ENCODE measurements at places on chromosomes 2 and 18.

- no peak for DNase-seq
Measured at GRCh38 chr2:27655155-27655951, 8.1 kb downstream of the SUPT7L start.

- no peak for DNase-seq
Measured at GRCh38 chr2:126403039-126403628, 252.8 kb upstream of the GYPC start.

DNA sequence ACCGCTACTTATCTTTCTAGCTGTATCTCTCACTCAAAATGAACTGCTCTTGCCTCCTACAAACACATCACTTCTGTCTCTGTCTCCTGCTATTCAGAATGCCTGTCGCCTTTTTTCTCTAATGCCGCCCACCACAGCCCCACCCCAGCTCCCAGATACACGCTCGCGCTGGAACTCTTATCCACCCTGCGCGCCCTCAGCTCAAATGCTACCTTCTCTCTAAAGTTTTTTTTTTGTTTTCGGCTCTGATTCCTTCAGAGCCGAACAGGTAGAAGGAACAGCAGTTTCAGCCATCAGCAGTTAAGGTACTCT is 3.9 kb upstream of the SOS1 start:
- DNase-seq: no peak

GRCh38 chr2:240205348-240205747 is 64.9 kb upstream of the OTOS start:
- no peak for DNase-seq

DNA sequence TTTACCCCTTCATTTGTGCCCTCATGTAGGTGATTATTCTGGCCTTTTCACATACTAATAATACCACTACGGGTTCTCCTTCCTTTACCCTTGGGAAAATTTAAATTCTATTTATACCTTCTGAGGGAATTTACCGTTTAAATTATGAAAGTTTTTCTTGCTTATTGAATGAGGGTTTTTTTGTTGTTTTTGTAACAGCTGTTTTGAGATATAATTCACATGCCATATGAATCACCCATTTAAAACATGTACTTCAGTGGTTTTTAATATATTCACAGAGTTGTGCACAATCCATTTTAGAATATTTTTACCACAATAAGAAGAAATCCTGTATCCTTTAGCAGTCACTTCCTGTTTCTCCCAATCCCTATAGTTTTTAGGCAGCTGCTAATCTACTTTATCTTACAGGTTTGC is 54.7 kb downstream of the EML4 start:
- DNase-seq: no peak
